ENCODE measurements at places on chromosomes 13 and 19.

GRCh38 chr13:50731400-50731799, 112.1 kb downstream of the DLEU7 start:
- DNase-seq: peak; percentile 60

DNA sequence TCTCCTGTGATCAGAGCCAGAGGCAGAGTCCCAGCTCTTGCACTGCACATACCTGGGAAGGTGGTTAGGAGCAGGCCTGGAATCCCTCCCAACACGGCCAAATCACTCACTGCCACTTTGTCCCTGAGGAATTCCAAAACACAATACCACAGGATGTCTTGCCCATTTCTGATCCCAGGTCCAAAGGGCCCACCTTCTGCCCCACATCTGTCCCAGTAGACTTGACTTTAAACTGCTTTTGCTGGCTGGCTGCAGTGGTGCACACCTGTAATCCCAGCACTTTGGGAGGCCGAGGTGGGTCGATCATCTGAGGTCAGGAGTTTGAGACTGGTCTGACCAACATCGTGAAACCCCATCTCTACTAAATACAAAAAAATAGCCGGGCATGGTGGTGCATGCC, 18.9 kb downstream of the ZNF536 start:
- DNase-seq: no peak

DNA sequence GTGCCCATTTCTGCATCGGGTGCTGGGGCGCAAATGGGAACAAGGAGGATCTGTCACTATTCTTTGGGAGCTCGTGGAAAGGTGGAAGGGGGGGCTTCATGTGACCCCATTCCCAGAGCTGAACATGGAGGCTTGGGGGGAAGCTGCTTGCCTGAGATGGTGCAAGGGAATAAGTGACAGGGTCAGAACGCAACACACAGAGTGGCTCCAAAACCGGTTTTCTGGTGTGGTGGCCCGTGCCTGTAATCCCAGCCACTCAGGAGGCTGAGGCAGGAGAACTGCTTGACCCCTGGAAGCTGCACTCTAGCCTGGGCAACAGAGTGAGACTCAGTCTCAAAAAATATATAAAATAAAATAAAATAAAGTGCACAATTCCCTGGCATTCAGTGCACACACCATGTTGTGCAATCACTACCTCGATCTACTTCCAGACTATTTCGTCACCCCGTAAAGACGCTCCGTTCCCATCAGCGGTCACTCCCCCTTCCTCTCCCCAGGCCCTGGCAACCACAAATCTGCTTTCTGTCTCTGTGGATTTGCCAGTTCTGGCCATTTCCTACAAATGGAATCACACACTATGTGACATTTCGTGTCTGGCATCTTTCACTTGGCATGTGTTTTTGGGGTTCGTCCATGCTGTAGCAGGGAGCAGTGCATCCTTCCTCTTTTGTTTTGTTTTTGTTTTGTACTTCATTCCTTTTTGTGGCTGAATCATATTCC, 18.2 kb upstream of the COMP start:
- DNase-seq: peak; percentile 71

DNA sequence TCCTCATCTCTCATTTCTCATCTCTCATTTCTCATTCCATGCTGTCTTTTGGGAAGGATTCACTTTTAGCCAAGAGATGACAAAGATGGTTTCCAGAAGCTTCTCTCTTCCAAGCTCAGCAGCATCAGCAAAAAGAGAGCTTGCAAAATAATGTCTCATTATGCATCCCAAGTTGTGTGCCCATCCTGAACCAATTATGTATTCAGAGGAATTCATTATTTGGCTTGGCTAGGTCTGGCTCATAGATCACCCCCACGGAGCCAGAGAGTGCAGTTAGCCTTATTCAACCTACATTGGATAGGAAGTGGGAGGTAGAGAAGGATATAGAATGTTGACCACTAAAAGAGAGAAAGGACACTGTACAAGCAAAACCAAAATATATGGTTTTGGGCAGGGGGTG, 5.4 kb upstream of the OLFM2 start:
- DNase-seq: peak; percentile 50

DNA sequence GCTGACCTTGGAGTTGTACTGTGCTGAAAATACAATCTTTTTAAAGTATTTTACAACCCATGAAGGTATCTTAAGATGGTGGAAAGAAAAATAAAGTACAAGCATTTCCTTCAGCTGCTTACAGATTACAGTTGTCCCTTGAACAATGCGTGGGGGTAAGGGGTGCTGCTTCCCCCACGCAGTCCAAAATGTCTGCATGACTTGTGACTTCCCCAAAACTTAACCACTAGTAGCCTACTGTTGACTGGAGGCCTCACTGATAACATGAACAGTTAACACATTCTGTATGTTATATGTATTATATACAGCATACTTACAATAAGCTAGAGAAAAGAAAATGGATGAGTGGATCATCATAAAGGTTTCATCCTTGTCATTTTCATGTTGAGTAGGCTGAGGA, 45.3 kb upstream of the ZNF599 start:
- DNase-seq: no peak

- DNase-seq: no peak
Measured at GRCh38 chr19:29680937-29681336, 15.7 kb downstream of the PLEKHF1 start.

GRCh38 chr19:53898166-53898565, 10.9 kb upstream of the CACNG7 start:
- no peak for DNase-seq

- no peak for DNase-seq
Measured at GRCh38 chr19:38617283-38617763, 430 bp downstream of the MAP4K1 start.

GRCh38 chr19:28847468-28847867, 365.5 kb downstream of the UQCRFS1 start:
- no peak for DNase-seq

- no peak for DNase-seq
Measured at GRCh38 chr13:41327994-41328790, 17.1 kb downstream of the NAA16 start.

- no peak for DNase-seq
Measured at GRCh38 chr19:51931921-51932320, 4.6 kb downstream of the ZNF613 start.

- no peak for DNase-seq
Measured at GRCh38 chr13:60095300-60095699, 68.4 kb downstream of the DIAPH3 start.

GRCh38 chr19:58059003-58059670, at the start of gene ZNF135:
ZNF135 (plus strand) TSS chr19:58059282; CDS start chr19:58060003, 721 bp downstream.
- peak; percentile 85 for DNase-seq

Measured in fibroblast of skin of abdomen (primary cell).